ENCODE measurements at places on chromosomes 16 and 17.

DNA sequence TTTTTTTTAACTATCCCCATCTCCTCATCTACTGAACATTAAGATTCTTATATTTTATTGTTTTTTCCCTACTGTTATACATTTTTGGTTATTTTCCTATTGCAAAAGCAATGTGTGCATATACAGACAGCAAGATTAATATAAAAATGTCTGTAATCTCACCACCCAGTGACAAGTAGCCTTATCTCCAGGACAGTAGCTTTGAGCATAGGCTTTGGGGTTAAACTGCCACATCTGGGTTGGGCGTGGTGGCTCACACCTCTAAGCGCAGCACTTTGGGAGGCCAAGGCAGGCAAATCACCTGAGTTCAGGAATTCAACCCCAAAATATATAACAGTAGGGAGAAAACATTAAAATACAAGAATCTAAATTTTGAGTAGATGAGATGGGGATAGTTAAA is 27.4 kb upstream of the SSTR2 start:
- DNase-seq, result no peak

DNA sequence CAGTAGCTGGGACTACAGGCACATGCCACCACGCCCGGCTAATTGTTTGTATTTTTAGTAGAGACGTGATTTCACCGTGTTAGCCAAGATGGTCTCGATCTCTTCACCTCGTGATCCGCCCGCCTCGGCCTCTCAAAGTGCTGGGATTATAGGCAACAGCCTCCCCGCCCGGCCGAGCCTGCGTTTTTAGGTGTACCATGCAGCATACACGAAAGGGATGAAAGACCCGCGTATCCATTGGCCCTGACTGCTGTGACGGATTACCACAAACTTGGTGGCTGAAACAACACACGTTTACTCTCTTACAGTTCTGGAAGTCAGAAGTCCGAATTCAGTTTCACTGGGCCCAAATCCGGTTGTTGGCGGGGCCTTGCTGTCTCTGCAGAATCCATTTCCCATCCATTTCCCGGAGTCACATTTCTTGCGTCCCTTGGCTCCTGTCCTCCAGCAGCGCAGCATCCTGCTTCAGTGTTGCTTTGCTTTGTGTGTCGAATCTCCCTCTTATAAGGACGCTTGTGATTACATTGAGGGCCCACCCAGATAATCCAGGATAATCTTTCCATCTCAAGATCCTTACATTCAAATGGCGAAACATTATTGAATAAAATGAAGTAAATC is 8.3 kb upstream of the GUCY2D start:
- no peak for DNase-seq

- DNase-seq, result no peak
Observed at GRCh38 chr17:29573871-29574731, 5.6 kb downstream of the TP53I13 start.

DNA sequence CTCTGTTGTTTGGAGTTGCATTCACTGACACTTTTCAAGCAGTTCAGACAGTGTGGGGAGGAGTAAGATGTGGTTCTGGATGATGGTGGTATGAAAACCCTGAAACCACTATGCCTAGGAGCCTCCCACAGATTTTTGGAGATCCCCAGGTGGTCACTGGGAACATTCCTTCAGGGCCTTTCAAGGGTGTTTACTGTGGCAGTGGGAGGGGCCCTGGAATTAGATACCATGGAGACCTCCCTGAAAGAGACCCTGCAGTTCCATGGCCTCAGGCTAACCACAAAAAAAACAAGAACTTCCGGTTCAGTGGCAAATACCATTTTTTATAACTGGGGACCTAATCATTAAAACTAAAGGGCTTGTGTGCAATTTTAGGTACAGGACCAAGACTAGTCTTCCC is 79.9 kb downstream of the TMEM100 start:
- no peak for DNase-seq

- no peak for DNase-seq
Observed at GRCh38 chr17:82489851-82490511, 29.6 kb upstream of the FOXK2 start.

- DNase-seq, result no peak
Observed at GRCh38 chr16:65658349-65658748, 536.5 kb upstream of the CDH11 start.

DNA sequence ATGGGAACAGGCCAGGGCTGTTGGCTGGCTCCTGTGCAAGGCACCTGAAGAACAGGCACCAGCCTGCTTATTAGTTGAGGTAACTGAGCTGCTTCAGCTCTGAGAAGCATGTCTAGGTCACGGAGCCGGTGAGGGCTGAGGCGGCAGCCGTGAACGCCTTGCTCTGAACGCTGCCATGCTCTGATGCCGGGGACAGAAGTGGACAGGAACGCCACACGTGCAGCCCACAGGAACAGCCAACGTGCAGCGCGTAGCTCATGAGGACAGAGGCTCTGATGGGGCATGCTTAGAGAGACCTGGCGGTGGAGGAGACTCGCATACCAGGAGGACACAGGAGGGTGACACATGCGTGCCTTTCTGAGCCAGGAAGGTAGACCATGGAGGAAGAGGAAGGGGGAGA is 25.6 kb downstream of the USP22 start:
- no peak for DNase-seq
